KBM-7 (cell line): ENCODE measurements at places on chromosomes 16 and 17.

- DNase-seq = no peak
These were observed 23.2 kb upstream of the TEKT3 start for GRCh38 chr17:15364615-15365014.

- no peak for DNase-seq
These were observed 135.7 kb upstream of the FOXF1 start for GRCh38 chr16:86374603-86375130.

- no peak for DNase-seq
These were observed 22.1 kb downstream of the PRKCB start for GRCh38 chr16:23857881-23858269.

DNA sequence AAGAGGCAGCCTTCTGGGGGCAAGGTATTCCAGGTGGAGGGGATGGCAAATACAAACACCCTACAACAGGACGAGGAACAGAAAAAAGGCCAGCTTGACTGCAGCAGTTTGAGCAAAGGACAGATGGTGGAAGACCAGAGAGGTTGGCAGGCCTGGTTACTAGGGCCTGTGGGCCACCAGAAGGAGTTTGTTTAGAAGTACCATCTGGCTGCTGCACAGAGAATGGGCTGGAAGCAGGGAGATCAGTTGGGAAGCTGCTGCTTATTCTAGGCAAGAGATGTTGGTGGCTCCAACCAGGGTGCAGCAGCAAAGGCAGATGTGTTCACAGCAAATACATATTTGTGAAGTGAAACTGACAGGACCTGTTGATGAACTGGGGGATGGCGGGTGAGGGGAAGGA, 2.9 kb upstream of the YPEL2 start:
- no peak for DNase-seq

GRCh38 chr17:48754500-48755261, 26.1 kb upstream of the HOXB13 start:
- no peak for DNase-seq

GRCh38 chr16:56989988-56990387, 631 bp downstream of the NLRC5 start:
- DNase-seq = no peak

DNA sequence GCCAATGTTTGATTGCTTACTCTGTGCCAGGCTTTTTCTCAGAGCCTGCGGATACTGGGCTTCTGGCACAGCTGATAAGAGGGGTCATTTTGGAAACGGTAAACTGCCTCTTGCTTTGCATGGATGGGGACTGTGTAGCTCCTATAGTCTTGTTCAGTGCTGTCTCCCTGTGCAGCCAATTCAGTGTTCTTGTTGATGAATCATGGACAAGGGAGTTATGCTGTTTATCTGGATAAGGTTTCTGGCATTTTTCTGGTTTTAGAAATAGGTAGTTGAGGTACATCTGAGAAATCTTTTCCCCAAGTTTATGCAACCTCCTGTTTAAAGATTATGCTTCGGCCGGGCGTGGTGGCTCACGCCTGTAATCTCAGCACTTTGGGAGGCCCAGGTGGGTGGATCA, 16.7 kb upstream of the TANGO6 start:
- no peak for DNase-seq

DNA sequence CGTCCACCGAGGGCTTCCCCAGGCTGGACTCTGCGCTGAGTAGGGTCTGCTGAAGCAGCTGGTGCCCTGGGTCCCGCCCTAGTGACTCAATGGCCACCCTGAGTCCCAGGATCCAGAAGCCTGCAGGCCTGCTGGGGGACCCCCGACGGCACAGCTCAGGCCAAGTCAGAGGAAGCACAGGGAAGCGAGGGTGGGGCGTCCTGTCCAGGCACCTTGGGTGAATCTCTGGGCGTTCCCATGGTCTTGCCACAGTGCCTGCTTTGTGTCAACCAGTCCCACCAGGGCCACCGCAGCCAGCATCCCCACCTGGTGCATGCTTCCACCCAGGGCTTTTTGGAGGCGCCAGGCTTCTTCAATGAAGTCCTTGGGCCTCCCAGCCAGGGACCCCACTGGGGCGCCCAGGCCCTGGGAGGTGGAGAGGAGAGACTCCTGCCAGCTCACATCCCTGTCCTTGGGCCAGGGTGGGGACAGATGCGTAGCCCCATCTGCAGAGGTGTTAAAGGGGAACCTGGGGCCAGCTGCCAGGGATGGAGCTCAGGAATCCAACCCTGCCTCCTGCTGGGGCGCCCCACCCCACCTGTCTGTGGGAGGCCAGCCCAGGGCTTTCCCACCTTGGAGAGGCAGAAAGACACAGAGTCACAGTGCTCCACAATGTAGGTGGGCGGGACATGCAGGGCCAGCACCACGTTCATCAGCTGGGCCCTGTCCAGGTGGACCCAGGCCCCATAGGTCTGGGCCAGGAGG, 17.8 kb downstream of the TMEM235 start:
- DNase-seq = no peak

- DNase-seq = no peak
These were observed 87.6 kb downstream of the CFDP1 start for GRCh38 chr16:75345711-75346110.

GRCh38 chr17:46191322-46192188, 1.7 kb downstream of the KANSL1 start:
- DNase-seq = peak; percentile 61

GRCh38 chr17:37787055-37787757, 42.3 kb upstream of the HNF1B start:
- no peak for DNase-seq

- DNase-seq = peak; percentile 89
These were observed 5.5 kb downstream of the CYLD start for GRCh38 chr16:50747207-50747956.

DNA sequence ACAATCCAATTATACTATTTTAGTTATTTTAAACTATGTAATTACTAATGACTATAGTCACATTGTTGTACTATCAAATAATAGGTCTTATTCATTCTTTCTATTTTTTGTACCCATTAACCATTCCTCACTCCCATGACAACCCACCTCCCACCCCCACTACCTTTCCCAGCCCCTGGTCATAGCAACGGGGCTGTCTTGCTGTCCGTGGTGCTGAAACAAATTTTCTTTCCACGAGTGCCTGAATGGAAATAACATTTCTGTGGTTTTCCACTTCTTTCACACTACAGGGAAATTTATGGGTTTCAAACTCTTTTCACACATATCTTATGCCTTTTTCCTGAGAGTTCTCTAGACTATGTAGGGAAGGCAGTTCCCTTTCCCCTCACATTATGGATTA, 326.6 kb downstream of the PHKB start:
- no peak for DNase-seq

- DNase-seq = no peak
These were observed 17.0 kb downstream of the LSM12 start for GRCh38 chr17:44049294-44050060.

- no peak for DNase-seq
These were observed 5.2 kb downstream of the FLCN start for GRCh38 chr17:17231621-17232302.

DNA sequence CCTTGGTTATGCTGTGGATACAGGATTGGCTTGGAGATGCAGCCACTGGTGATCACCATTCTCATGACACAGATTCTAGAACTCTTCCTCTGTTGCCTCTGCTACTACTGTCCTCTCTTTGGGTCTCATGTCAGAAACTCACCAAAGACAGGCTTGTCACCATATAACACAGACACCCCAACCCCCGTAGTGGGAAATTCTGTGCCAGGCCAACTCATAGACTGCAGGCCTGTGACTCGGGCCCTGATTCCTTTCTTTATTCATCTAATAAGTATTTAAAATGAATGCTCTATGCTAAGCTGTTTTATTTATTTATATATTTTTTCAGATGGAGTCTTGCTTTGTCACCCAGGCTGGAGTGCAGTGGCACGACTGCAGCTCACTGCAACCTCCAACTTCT, 9.5 kb downstream of the CYB5D2 start:
- DNase-seq = no peak

GRCh38 chr16:72805486-72805885, 242.4 kb downstream of the ZFHX3 start:
- no peak for DNase-seq

DNA sequence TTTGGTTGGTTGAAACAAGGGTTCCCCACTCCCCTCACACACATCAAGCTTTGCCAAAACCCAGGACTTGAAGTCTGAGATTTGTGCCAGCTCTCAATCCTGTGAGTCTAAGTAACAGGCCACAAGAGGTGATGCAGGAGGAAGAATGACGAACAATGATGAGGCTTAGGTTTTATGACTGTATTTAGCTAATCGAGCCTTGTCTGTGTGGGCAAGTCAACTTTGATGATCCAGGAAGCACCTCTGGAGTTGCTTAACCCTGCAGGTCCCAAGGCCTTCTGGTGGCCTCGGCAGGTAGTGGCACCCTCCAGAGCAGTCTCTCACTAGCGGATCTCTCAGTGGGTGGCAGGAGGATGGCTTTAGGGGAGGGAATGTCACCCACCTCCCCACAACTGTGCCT, 28.7 kb downstream of the CDK5RAP3 start:
- no peak for DNase-seq

DNA sequence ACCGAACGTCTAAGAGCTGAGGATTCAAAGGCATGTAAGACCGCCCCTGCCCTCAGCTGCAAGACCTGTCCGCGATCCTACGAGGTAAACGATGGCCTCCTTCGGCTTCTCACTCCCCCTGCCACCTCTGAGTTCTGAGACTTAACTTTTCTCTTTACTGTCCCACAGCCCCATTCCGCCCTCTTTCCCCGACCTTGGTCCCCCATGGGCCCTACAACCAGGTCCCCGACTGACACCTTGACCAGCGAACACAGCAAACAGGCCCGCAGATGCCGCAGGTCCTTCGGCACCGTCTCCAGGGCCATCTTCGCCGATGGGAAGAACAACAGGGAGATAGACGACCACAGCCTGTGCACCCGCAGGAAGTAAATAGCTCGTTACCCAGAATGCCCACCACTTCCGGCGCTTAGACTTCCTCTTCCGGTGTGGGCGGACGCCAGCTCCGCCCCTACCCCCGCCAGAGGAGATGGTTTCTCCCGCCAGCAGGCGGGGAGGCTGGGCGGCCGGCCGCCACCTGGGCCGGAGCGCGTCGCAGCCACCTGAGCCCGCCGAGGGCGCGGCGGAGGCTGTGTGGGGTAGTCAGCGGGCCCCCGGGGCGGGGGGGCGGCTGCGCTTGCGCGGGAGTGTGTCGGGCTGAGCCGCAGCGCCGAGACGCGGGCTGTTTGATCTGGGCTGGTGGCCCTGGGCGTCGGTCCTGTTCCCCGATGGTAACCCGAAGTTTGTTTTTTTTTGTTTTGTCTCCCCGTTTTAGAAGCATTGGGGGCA, at the start of gene SUPT4H1:
SUPT4H1 (minus strand) TSS at position 371 of the 765 bp plus-strand sequence; CDS start at position 305, 66 bp downstream.
- peak; percentile 96 for DNase-seq

DNA sequence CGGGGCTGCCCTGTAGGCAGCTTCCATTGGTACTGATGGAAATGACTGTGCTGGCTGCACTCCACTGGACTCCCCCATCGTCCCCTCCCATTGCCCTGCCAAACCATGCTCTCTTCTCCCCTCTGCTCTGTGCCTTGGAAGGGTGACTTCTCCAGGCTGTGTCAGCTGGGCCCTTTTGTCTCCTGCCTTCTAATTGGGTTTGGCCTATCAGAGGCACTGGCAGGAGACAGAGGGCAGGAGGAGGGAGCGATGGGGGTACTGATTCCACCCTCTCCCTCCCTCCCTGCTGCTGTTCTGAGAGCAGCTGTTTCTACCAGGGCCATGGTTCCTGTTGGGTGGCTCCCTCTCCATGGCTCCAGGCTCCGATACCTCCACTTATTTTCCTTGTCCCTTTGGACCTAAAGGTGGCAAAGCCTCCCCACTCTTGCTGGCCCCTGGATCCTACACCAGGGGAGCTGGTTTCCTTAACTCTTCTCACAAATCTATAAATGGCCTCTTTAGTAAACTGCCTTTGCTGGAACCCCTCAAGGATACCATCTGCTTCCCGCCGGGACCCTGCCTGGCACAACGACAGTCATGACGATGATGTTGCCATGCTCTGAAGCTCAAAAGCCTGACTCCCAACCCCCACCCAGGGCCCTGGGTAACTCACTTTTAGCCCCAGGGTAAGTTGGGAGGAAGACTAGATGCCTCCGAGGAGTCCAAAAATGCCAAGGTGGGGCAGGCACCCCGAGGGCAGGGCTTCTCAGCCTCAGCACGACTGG, 123.8 kb upstream of the RPL38 start:
- no peak for DNase-seq

- peak; percentile 76 for DNase-seq
These were observed 141.4 kb downstream of the SOCS1 start for GRCh38 chr16:11114366-11115164.

GRCh38 chr16:55248494-55248893, 75.5 kb upstream of the IRX6 start:
- no peak for DNase-seq

GRCh38 chr17:38743556-38744171, 4.5 kb downstream of the PCGF2 start:
- DNase-seq = no peak

GRCh38 chr16:637081-638018, 1.2 kb upstream of the METTL26 start:
- DNase-seq = peak; percentile 32

- DNase-seq = peak; percentile 49
These were observed 87.8 kb downstream of the MARCHF10 start for GRCh38 chr17:62720126-62720850.

DNA sequence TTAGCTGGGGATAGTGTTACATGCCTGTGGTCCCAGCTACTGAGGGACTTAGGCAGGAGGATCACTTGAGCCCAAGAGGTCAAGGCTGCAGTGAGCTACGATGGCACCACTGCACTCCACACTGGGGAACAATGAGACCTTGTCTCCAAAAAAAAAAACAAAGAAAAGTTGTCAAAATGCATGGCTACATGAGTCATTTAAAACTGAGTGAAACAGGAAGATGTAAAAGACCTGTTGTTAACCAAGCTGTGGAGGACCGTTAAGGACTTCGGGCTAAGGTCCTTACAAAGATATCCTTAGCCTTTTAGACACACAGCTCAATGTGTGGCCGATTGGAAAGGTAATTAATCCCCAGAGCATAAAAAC, 25.1 kb downstream of the ZP2 start:
- no peak for DNase-seq

DNA sequence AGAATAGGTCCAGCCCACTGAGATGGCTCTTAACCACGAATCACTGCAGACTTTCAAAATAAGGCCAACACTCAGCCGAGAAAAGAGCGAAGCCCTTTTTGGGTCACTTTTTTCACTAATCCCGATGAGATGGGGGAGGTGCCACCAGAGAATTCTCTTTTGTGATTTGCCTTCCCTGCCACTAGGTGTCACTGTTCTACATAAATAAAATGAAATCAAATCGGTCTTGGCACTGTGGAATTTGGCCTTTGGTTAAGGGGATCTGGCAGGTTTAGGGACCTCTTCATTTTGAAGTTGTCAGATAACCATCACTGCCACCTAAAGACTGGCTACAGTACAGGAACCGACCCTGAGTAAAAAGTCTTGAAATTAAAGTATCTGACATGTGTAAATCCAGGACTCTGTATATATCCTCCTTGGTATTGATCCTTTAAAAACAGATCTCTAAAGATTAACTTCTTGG, 147.0 kb downstream of the HS3ST4 start:
- peak; percentile 71 for DNase-seq

GRCh38 chr16:8583732-8584131, 6.6 kb downstream of the TMEM114 start:
- DNase-seq = no peak

GRCh38 chr17:2094891-2095535, 40.1 kb downstream of the HIC1 start:
- DNase-seq = peak; percentile 23
